ENCODE measurements at places on chromosomes 11 and 22. TPM values are rescaled to one million over a fixed set of nuclear protein-coding genes. Genes with fewer than 3 reads are reported as not detected.

LARGE2 gene
- total RNA-seq, result not detected

IL18 gene
- total RNA-seq, result 11.3 TPM

BIK gene
- not detected for total RNA-seq

ZP1 gene
- not detected for total RNA-seq

POTEH gene
- not detected for total RNA-seq

TPST2 gene
- total RNA-seq, result 33.8 TPM

SLC16A8 gene
- total RNA-seq, result 0.51 TPM

TRPM5 gene
- not detected for total RNA-seq

GRCh38 chr11:17762309-17762974, 27.9 kb downstream of the KCNC1 start:
- DNase-seq, result no peak

- DNase-seq, result no peak
Observed at GRCh38 chr22:33513388-33514338, 406.6 kb downstream of the LARGE1 start.

DNA sequence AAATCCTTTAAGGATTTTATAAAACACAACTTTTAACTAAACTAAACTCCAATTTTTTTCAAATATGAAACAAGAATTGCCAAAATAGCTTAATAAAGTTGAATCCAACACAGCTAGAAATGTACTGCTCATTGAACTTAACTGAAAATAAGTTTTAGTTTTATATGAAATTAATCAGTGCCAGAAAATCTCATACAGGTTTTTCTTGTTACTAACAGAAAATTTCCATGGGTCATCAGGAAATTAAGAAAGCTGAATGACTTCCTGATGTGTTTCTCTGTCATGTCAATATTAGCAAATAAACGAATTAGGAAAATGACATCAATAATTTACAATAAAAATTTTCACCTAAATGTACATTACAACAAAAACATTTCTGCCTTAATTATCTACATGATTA, 3.5 kb downstream of the CCDC73 start:
- DNase-seq, result no peak

DNA sequence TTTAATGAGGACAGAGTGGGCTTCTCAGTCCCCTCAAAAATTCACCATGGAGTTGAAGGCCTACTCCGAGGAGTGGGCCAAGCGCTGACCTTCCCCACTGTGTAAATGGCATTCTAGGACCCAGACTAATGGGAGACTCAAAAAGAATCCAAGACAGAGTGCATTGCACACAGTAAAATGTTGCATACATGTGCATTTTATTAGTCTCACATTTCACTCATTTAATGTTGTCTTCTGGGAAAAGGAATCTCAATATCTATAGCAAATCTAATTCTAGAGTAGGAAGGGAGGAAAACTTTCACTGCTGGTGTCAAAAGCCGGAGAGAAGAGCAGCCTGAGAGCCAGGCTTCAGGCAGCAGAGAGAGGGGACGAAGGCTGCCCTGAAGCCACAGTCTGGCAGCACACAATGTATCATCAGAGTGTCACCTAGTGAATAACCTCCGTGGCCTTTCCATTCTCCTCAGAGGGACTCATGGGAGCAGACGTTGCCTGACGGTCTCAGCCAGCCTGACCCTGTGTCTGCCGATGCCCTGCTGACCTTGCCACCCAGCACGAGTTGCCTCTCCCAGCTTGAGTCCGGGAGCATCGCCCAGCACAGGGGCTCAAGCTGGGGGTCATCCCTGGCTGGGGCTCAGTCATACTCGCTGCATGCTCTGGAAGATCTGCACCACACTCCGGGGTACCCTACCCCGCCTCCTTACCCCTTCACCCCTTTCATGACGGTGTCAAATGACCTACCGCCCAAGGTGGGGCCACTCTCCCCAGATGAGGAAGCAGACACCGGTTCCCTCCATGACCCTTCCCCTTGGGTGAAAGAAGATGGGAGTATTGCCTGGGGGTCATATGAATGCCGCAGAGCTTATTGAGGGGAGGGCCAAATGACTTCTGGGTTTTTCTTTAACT, 12.9 kb upstream of the POU2AF3 start:
- DNase-seq, result no peak

DNA sequence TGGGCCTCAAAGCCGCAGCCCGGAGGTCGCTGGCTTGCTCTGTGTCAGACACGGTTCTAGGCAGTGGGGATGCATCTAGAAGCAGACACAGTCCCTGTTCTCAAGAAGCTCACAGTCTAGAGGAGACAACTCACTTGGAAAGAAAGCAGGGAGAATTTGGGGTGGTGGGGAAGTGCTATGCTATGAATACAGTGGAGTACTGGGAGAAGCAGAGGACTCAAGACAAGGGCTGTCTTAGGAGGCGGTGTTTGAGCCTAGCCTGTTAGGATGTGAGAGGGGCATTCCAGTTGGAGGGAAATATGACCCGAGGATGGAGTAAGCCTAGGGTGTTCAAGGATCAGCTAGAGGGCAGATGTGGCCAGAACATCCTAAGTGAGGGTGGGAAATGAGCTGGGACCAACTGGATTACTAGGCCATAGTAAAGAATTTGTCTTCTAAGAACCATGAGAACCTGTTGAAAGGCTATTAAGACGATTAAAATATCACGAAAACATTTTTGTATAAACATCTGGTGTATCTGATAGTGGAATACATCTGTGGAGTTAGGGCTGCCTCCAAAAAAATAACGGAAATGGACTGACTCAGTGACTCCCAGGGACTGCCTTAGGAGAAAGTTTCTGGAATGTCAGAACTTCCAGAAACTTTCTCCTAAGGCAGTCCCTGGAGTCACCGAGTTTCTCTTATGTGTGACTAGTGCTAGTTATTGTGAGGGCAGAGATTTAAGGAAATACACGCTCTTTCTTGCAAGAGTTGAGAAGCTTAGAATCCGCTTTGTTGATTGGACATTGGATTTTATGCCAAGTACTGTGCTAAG, 1.1 kb upstream of the PITPNB start:
- no peak for DNase-seq

- DNase-seq, result no peak
Observed at GRCh38 chr11:115895594-115895993, 391.4 kb upstream of the CADM1 start.

- no peak for DNase-seq
Observed at GRCh38 chr11:17894929-17895658, 117.8 kb downstream of the SERGEF start.

DNA sequence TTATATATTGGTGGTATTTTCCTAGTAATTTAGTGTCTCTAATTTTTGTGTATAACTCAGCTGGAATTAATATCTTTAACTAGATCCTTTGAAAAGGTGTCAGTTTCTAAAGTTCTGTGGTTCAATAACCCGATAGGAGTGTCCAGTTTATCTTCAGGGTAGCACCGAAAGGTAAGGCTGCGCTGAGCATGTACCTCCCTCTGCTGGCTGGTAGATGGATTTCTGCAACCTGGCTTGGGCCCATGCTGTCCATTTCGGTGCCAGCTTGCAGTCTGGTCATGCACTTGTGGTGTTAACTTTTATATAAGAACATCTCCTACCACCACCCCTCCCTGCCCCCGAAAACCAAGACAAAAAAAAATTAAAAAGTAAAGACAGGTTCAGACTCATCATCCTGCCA, 24.7 kb downstream of the EXT2 start:
- no peak for DNase-seq

- DNase-seq, result no peak
Observed at GRCh38 chr22:27255580-27255979, 546.0 kb downstream of the MN1 start.

DNA sequence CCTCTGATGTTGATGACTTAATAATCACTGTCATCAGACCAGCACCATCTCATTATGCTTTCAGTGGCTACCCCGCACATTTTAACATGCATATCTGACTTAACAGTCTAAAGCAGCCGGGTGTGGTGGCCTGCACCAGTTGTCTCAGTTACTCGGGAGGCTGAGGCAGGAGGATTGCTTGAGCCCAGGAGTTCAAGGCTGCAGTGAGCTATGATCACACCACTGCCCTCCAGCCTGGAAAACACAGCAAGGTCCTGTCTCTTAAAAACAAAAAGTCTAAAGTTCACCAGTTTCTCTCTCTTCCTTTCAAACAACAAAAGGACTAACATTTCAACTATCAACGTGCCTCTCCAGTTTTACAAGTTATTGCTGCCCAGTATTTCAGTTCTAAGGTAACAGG, 55.3 kb upstream of the GAB2 start:
- no peak for DNase-seq

GRCh38 chr11:96051820-96052219, 127.9 kb upstream of the MTMR2 start:
- no peak for DNase-seq

- no peak for DNase-seq
Observed at GRCh38 chr11:528166-528814, 7.1 kb downstream of the HRAS start.

GRCh38 chr11:74280494-74280893, 30.9 kb downstream of the P4HA3 start:
- no peak for DNase-seq

DNA sequence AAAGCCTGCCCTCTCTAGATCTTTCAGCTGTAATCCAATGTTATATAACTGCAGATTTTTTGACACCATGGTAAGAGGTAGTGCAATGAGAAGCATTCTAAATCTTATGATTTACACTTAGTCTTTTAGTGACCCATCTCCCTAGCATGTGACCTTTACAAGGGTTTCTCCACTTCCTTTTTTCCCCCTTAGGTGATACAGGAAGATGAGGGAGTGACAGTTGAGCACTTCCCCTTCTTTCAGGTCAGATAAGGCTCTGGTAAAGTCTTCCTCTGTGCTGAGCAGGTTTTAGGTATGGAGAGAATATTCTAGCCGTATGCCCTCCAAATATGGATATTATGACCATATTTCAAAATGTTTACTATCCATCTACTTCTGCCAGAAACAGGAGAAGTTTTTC, 753.6 kb downstream of the JRKL start:
- no peak for DNase-seq

GRCh38 chr11:129322941-129323340, 52.7 kb upstream of the BARX2 start:
- DNase-seq, result no peak

GRCh38 chr11:62689421-62690183, at the start of gene LRRN4CL:
Gene LRRN4CL, minus strand, starts transcription at chr11:62689530. Its CDS starts 1,022 bp downstream, at chr11:62688508.
- DNase-seq, result peak; percentile 90

GRCh38 chr11:125070699-125071254, 7.7 kb downstream of the SLC37A2 start:
- peak; percentile 93 for DNase-seq

DNA sequence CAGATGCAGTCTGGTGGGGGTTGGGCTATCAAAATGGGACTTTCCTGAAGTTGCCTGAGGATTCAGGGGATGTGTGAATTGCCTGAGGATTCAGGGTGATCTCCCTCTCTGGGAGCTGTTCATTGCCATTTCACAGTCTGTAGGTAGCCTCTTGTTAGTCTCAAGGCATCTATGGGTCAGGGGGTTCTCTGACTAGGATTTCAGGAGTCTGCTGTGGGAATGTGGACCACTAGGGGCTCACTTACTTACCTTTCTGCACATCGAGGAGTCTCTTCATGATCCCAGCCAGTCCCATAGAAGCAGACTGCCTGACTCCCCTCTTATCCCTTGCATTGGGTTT, 54.0 kb downstream of the KCNQ1OT1 start:
- DNase-seq, result no peak

GRCh38 chr22:27110665-27111451, 453.5 kb downstream of the MIAT start:
- DNase-seq, result no peak

DNA sequence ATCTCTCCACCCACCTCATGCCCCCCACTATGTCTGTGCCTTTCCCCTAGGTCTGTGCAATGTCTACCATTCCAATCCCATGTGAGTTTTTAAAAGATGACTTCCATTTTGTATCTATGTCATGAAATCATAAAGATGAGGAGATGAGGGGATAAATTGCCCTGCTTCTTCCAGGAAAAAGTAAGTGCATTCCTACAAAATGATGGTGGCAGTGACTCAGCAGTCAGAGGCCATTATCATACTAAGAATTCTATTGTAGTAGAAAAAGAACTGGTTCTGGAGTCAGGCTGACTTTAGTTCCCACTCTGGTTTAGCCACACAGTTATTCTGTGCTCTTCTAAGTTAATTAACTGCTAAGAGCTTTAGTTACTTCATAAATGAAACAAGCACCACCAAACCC, 89.6 kb upstream of the API5 start:
- no peak for DNase-seq

DNA sequence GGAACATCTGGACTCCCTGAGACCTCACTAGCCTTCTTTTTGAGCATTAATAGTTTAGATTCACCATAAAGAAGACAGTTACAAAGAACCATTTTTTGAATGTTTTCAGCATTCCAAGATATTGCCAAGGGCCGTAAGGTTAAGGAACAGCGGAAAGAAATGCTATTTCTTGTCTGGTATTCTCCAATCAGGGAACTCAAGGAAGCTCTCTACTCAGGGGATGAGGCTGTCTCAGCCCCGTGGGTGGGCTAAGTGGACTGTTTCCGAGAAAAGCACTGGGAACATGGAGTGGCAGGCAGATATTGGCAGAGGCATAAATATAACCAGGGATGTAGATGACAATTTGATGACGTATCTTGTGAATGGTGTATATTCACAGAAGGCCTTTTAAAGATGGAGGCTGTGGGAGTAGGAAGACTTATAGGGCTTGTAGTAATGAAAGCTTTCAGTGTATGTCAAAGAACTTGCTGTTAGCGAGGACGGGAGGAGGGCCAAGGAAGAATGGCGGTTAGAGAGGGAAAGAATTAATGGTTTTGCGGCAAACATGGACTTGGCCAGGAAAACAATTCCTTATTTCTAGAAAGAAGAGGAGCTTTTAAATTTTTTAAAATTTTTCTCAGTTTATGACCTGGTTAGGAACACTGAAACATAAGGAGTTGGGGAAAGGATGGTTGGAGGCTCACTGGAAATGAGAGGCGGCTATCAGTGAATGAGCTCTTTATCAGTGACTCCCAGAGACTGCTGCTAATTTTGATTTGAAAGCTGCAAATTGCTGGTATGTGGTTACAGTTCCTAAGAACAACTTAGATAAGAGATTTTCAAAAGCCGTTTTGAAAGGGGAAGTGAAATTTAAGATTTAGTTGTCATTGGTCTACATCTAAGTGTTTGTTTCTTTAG, 64.6 kb downstream of the ST3GAL4 start:
- no peak for DNase-seq

DNA sequence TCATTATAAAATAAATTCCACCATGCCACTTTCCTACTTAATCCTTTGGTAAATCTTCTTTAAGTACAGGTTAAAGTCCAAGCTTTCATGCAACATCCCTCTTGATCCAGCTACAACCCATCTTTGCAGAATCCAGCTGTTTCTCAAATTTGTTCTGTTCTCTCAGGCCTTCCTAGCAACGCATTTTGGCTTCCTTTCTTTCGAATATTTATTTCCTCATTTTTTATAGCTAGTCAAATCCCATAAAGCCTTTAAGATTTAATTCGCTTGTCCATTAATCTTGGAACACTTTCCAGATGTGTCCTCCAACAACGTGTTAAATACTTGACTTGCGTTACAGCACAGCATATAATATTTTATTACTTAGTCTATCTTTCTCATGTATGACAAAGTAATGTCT, 600.1 kb upstream of the CHORDC1 start:
- DNase-seq, result no peak

DNA sequence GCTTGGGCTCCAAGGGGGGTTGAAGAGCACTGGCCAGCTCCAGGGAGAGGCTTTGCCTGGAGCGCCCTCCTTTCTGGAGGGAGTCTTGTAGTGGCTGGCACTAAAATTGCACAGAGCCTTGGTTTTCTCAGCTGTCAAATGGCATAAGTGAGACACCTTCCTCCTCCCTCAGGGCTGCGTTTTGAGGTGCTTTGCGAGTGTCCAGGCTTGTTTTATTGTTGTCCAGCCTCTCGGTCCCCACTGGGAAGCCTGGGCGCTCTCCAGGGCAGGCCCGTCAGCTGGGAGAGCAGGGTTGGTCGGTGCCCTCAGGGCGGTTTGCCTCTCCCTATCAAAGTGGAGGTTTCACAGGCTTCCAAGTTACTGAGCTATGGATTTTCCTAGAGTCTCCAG, 149.3 kb upstream of the B3GAT1 start:
- DNase-seq, result no peak

GRCh38 chr11:69981119-69981784, 96.9 kb upstream of the ANO1 start:
- DNase-seq, result no peak

Measured in posterior vena cava (tissue), 2 donors.